Left hindlimb (tissue), 1 donor: ENCODE measurements at places on chromosomes 4 and X.

GRCh38 chr4:142036795-142037583 is 400.6 kb downstream of the IL15 start:
- no peak for DNase-seq

DNA sequence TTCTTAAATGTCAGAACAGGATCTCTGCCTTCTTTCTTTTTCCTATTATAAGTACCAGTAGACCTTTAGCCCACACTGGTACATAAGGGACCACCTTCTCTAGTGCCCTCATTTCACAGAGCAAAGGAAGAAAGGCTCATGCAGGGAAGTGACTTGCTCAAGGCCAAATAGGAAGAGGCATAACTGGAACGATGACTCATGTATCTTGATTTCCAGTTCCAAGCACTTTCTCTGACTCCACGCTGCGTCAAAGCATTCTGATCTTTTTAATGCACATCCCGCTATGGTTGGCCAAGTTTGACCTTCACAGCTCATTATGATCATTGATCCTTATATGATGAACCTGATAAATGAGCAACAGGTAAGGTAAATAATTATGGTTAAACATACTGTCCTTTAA is 542.0 kb downstream of the GBA3 start:
- DNase-seq, result no peak

- DNase-seq, result peak; percentile 97
Observed at GRCh38 chrX:51892921-51893745, at the start of gene MAGED1. Gene MAGED1, plus strand, starts transcription at chrX:51893623. Its CDS starts 682 bp downstream, at chrX:51894305.

DNA sequence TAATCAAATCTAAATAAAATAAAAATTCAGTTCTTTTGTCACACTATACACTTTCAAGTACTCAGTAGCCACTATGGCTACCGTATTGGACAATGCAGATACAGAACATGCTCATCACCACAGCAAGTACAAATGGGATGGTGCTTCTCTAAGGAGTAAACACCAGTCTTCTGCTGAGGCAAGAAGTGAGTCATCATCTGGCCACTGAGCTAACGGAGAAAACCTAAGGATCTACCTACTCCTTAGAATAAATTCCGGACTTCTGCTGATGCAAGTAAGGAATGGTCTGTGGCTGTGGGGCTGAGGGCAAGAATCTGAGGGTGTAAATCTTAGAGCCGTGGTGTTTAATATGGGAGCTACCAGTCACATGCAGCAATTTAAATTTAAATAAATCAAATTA is 11.3 kb upstream of the RBMXL3 start:
- no peak for DNase-seq
